Activated CD8-positive, alpha-beta T cell treated with anti-CD3 and anti-CD28 coated beads, Interleukin-2, amount 10 ng/mL, durations not matched to agents 7 days and 5 days (primary cell): ENCODE measurements at places on chromosomes 4 and X.

- no peak overlapping the region for H3K27ac ChIP-seq
- no peak for DNase-seq
- peaks cover 40% of the 10 kb centered on the region for H3K4me1 ChIP-seq
These were observed 16.4 kb downstream of the SCARB2 start for GRCh38 chr4:76197031-76197743.

DNA sequence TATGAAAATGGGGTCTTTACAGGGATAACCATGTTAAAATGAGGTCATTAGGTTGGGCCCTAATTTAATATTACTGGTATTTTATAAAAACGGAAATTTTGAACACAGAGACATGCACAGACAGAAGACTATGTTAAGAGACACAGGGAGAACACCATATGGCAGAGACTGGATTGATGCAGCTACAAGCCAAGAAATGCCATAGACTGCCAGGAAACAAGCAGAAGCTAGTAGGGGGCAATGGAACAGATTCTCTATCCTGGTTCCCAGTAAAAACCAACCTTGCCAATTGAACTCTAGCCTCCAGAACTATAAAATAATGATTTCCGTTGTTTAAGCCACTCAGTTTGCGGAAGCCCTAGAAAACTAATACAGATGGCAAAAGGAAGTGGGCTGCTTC, 6.6 kb upstream of the GUF1 start:
- H3K36me3 ChIP-seq, result no peaks in the 10 kb centered on the region
- no peak overlapping the region for H3K4me3 ChIP-seq
- no peaks in the 10 kb centered on the region for H3K4me1 ChIP-seq

DNA sequence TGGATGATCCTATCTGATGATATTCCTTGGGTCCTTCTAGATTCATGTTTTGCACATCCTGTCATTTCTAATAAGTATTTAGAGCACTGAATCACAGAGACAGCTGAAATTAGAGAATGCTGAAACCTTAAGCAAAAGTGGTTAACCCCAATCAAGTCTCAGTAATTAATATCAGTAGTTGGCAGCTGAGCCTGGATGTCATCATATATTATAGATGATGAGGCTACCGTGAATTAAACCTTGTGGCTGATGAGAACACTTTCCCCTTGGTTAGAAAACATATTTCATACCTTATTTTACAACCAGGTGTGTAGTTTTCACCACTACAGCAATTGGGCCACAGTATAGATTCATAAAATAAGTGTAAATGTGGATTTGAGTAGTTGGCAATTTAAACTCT, 499.0 kb downstream of the PDGFC start:
- H3K36me3 ChIP-seq, result no peaks in the 10 kb centered on the region
- H3K4me1 ChIP-seq, result no peaks in the 10 kb centered on the region
- DNase-seq, result no peak
- H3K27ac ChIP-seq, result no peak overlapping the region

GRCh38 chr4:110543577-110543976, 67.6 kb downstream of the ENPEP start:
- H3K4me3 ChIP-seq, result no peak overlapping the region
- H3K36me3 ChIP-seq, result no peaks in the 10 kb centered on the region
- H3K27me3 ChIP-seq, result peaks cover 18% of the 10 kb centered on the region
- H3K27ac ChIP-seq, result no peak overlapping the region
- DNase-seq, result no peak
- no peaks in the 10 kb centered on the region for H3K4me1 ChIP-seq

- H3K27ac ChIP-seq, result no peak overlapping the region
- peaks cover 5% of the 10 kb centered on the region for H3K4me1 ChIP-seq
- DNase-seq, result no peak
- H3K27me3 ChIP-seq, result peaks cover 2% of the 10 kb centered on the region
These were observed 20.6 kb downstream of the ATP10D start for GRCh38 chr4:47505666-47506065.

DNA sequence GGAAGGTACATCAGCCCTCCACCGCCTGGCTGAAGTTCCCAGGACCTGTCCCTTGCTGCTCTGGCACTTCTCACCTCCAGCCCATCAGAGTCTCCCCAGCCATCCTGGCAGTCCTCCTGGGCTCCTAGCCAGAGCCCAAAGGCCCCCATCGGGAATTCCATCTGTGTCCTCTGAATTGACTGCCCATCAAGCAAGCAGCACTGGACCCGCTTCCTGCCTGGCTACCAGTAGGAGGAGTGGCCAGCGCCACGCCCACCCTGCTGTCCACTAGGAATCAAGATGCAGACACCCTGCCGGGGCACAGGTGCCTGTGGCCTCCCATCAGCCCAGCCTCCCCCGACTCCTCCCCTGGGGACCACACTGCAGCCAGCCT, 47.2 kb downstream of the C4orf50 start:
- H3K27ac ChIP-seq, result no peak overlapping the region
- no peak overlapping the region for H3K4me3 ChIP-seq
- H3K27me3 ChIP-seq, result no peaks in the 10 kb centered on the region
- no peaks in the 10 kb centered on the region for H3K4me1 ChIP-seq
- H3K36me3 ChIP-seq, result no peaks in the 10 kb centered on the region

- no peaks in the 10 kb centered on the region for H3K36me3 ChIP-seq
- no peak overlapping the region for H3K4me3 ChIP-seq
- no peaks in the 10 kb centered on the region for H3K27me3 ChIP-seq
- DNase-seq, result no peak
- no peaks in the 10 kb centered on the region for H3K4me1 ChIP-seq
These were observed 382.0 kb upstream of the NOCT start for GRCh38 chr4:138633580-138633904.

- H3K4me1 ChIP-seq, result no peaks in the 10 kb centered on the region
- peaks cover 14% of the 10 kb centered on the region for H3K27me3 ChIP-seq
- no peak overlapping the region for H3K4me3 ChIP-seq
- H3K27ac ChIP-seq, result no peak overlapping the region
- DNase-seq, result no peak
These were observed 24.8 kb downstream of the NHSL2 start for GRCh38 chrX:71935476-71935875.

GRCh38 chrX:18970465-18970864, 13.4 kb downstream of the PHKA2 start:
- DNase-seq, result no peak
- H3K4me3 ChIP-seq, result no peak overlapping the region
- no peaks in the 10 kb centered on the region for H3K36me3 ChIP-seq
- H3K4me1 ChIP-seq, result no peaks in the 10 kb centered on the region
- no peaks in the 10 kb centered on the region for H3K27me3 ChIP-seq

- no peaks in the 10 kb centered on the region for H3K36me3 ChIP-seq
- H3K4me1 ChIP-seq, result no peaks in the 10 kb centered on the region
- H3K27me3 ChIP-seq, result no peaks in the 10 kb centered on the region
- H3K27ac ChIP-seq, result no peak overlapping the region
- no peak overlapping the region for H3K4me3 ChIP-seq
- DNase-seq, result no peak
These were observed 1100.0 kb upstream of the SLIT2 start for GRCh38 chr4:19151684-19152083.

GRCh38 chrX:12159799-12160198, 21.5 kb downstream of the FRMPD4 start:
- H3K4me3 ChIP-seq, result no peak overlapping the region
- no peaks in the 10 kb centered on the region for H3K4me1 ChIP-seq
- no peaks in the 10 kb centered on the region for H3K36me3 ChIP-seq
- no peak overlapping the region for H3K27ac ChIP-seq
- no peak for DNase-seq
- no peaks in the 10 kb centered on the region for H3K27me3 ChIP-seq

DNA sequence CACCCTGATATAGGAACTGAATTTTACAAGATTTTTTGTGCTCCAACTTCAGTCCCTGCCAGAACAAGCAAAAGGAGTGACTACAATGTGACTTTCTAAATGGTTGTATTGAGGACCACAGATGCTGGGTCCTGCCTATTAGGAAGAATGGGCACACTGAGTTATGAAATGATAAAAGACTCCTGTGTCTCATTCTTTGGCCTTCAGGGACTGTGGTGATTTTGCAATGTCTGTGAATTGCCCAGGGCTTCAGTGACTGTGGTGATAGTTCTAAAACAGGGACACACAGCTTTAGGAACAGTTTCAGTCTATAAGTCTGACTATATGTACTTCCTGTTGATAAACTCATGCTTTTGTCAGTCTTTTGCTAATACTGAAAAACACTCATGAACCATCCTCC, 210.2 kb downstream of the DMD start:
- no peak overlapping the region for H3K27ac ChIP-seq
- H3K27me3 ChIP-seq, result no peaks in the 10 kb centered on the region
- H3K36me3 ChIP-seq, result no peaks in the 10 kb centered on the region
- H3K4me1 ChIP-seq, result no peaks in the 10 kb centered on the region
- no peak overlapping the region for H3K4me3 ChIP-seq

DNA sequence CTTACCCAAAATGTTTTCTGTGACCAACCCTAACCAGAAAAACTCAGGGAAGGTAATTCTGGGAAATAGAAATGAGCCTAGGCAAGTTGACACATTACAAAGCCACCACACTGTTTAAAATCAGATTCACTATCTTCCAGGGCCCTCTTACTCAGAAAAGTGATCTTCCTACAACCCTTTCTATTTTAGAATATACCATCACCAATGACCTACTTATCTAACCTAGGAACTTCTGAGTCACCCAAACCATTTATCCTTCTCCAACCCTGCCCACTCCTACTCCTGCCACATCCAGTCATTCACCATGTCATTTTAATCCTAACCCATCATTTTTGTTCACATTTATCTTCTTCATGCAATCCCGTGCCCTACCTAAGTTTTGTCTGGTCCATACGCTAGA, 89.9 kb downstream of the FTHL17 start:
- no peak for DNase-seq
- no peaks in the 10 kb centered on the region for H3K4me1 ChIP-seq
- H3K27me3 ChIP-seq, result peaks cover 2% of the 10 kb centered on the region
- no peaks in the 10 kb centered on the region for H3K36me3 ChIP-seq
- H3K27ac ChIP-seq, result no peak overlapping the region
- H3K4me3 ChIP-seq, result no peak overlapping the region

DNA sequence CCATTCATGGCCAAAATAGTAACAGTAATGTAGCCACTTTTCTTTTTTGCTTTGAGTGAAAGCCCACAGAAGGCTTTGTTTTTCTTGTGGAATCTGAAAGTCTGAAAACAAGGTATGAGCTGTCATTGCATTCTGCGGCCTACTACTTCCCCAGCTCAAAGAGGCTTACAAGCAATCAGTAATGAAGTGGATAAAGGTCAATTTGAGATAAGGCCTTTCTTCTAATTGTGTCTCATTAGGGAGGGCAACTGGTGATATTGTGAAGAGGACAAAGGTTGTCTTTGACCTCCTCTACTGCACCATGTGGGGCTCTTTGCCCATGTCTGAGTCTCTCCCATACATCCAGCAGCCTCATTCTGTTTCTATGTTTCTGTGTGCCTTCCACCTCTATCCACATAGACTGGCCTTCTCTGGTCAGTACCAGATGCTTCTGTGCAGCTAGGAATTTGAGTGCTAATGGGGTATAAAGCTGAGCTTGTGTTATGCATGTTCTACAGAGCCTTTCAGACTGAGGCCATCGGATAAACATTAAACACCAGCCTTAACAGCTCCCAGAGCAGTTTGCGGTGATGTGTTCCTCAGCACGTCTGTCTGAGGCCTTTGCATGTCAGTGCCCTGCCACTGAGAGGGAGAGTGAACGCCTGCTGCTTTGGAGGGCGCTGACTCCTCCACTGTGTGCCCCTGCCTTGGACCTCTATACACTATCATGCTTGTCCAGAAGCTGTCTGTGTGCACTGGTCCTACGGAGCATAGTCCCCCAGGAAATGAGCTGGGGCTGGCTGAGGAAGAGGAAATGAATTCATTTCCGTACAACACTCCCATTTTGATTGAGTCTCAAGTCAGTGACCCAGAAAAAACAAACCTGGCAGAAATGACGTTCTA, 80.2 kb downstream of the SH2D1A start:
- H3K4me1 ChIP-seq, result no peaks in the 10 kb centered on the region
- H3K27me3 ChIP-seq, result no peaks in the 10 kb centered on the region
- no peak for DNase-seq
- H3K4me3 ChIP-seq, result no peak overlapping the region
- no peak overlapping the region for H3K27ac ChIP-seq

GRCh38 chr4:156673483-156673882, 298.1 kb downstream of the PDGFC start:
- no peaks in the 10 kb centered on the region for H3K27me3 ChIP-seq
- H3K4me1 ChIP-seq, result no peaks in the 10 kb centered on the region
- H3K27ac ChIP-seq, result no peak overlapping the region
- H3K36me3 ChIP-seq, result no peaks in the 10 kb centered on the region

DNA sequence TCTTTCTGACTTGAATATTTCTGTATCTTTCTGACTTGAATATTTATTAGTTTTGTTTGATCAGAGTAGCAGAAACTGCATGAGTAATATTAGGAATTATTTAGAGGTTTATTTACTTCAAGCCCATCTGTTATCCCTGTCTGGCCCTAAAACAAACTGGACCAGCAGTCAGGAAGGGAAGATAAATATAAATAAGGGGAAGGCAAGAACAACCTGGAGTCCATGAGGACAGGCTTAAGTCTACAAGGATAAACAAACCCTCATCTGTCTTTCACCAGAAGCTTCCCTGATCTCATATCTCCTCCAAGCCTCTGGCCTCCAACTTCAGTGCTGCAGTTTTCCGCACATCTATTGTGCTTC, 524.9 kb downstream of the CENPC start:
- no peak overlapping the region for H3K27ac ChIP-seq
- no peaks in the 10 kb centered on the region for H3K4me1 ChIP-seq
- H3K36me3 ChIP-seq, result no peaks in the 10 kb centered on the region
- no peaks in the 10 kb centered on the region for H3K27me3 ChIP-seq

DNA sequence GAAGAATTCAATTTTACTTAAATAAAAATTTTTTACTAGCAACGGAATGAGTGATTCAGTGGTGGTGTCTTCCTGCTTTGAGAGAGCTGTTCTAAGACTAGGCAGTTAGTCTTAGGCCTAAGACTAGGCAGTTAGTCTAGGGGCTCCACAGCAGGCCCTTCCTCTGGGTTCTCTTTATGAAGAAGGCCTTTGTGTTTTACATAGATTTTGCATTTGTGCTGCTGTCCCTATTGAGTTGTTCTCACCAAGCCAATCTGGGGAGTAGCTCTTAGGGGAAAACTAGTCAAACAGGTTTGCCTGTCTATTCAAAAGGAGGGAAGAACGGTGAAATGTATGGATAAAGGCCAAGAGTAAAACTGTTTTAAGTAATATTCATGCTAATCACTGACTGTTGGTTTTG, 7.6 kb downstream of the UGT8 start:
- H3K4me1 ChIP-seq, result no peaks in the 10 kb centered on the region
- H3K36me3 ChIP-seq, result no peaks in the 10 kb centered on the region
- H3K27ac ChIP-seq, result no peak overlapping the region
- no peaks in the 10 kb centered on the region for H3K27me3 ChIP-seq

- no peak overlapping the region for H3K27ac ChIP-seq
- H3K4me1 ChIP-seq, result no peaks in the 10 kb centered on the region
- no peak overlapping the region for H3K4me3 ChIP-seq
- H3K27me3 ChIP-seq, result no peaks in the 10 kb centered on the region
These were observed 1760.8 kb upstream of the PCDH10 start for GRCh38 chr4:131388277-131388676.

GRCh38 chr4:137387924-137388323, 144.4 kb downstream of the PCDH18 start:
- H3K36me3 ChIP-seq, result no peaks in the 10 kb centered on the region
- no peak overlapping the region for H3K27ac ChIP-seq
- H3K4me1 ChIP-seq, result no peaks in the 10 kb centered on the region
- no peaks in the 10 kb centered on the region for H3K27me3 ChIP-seq
- DNase-seq, result no peak
